Left forelimb (tissue), 1 donor: ENCODE measurements at places on chromosomes 12 and 14.

- DNase-seq, result no peak
Measured at GRCh38 chr12:71786829-71787228, 32.2 kb downstream of the RAB21 start.

DNA sequence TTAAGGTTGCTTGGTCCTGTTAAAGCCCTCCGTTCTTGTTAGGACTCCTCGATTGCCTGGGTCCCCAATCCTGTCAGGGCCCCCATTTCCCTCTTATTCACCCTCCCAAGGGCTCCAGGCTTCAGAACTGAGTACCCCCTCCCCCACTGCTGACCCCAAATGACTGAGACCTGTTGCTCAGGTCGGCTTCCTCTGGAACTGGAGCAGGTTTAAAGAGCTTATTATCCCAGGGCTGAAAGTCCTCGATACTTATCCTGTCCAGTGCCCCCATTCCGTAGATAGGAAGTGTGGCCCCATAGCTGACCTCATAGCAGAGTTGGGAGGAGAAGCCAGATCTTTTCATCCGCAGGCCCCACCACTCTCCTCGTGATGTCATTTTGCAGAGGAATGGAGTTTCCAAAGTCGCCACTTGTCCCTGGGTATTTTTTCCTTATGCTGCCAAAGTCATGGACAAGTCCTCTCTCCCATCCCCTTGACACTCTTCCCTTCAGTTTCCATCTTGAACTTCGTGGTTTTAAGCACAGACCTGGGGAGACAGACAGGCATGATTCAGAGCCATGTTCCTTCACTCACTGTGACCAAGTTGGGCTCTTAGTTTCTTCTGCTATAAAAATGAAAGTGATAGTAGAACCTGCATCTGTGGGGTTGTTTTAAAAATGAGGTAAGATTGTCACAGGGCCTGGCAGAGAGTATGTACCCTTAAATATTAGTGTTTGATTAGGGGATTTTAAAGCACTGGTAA, 1.2 kb downstream of the USP30 start:
- no peak for DNase-seq

GRCh38 chr14:88034076-88034475, 29.1 kb downstream of the GPR65 start:
- no peak for DNase-seq

GRCh38 chr14:75972801-75973421, 8.9 kb downstream of the TGFB3 start:
- peak; percentile 17 for DNase-seq

DNA sequence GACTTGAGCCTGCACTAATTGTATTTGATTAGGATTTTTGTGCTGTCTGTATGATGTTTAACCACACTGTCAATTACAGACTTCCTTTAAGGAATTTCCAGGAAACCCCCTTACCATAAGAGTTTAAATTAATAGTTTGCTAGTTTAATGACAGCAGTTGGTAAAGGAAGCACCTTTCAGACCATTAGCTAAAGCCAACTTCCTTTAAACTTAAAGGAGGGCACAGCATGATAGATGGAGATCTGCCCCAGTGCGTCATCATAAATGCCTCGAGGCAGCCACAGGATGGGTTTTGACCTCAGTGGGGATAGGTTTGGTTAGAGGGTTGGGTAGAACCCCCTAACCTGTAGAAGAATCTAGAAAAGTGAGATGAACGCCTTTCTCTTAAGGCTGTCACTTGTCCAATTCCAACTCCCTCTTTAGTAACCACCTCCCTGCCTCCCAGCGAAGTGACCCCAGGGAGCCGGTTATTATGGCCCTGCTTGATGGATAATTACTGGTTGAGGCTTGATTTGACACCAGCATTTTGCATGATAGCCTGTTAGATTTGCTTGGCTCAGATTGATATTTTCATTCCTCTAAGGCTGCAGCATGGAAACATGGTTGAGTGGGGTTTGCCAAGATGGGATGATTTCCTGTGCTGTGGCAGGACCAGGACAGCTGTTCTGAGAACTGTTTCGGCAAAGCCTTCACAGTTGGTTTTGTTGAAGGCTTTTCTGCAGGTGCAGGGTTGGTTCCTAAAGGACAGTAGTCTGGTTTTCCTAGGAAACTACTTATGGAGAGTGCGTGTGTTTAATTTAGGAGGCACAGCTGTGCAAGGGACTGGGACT, 62.7 kb downstream of the CHST11 start:
- no peak for DNase-seq

DNA sequence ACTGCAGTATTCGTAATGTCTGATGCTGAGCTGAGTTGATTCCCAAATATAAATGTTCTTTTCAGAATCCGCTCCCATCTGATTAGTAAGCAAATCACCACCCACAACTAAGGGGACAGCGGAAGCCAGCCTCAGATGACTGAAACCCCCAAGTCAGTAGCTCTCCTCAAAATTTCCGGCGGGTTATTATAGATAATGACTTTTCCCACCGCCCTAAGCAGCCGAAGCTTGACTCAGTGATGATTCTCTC, 469 bp upstream of the LRFN5 start:
- no peak for DNase-seq

- no peak for DNase-seq
Measured at GRCh38 chr12:34054938-34055337, 32.6 kb downstream of the ALG10 start.

DNA sequence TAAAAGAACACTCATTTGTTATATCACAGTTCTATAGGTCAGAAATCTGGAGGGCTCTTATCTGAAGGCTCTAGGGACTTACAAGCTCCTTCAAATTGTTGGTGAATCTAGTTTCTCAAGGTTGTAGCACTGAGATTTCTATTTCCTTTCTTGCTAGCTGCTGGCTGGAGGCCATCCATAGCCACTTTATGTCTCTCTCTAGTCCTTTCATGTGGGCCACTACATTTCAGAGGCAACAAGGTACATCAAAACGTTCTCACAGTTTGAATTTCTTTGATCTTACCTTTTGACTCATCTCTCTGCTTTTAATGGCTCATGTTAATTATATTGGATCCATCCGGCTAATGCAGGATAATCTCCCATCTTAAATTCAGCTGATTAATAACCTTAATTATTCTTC, 286.8 kb downstream of the DIO2 start:
- DNase-seq, result no peak

- DNase-seq, result no peak
Measured at GRCh38 chr12:68352067-68352466, 19.9 kb upstream of the MDM1 start.

DNA sequence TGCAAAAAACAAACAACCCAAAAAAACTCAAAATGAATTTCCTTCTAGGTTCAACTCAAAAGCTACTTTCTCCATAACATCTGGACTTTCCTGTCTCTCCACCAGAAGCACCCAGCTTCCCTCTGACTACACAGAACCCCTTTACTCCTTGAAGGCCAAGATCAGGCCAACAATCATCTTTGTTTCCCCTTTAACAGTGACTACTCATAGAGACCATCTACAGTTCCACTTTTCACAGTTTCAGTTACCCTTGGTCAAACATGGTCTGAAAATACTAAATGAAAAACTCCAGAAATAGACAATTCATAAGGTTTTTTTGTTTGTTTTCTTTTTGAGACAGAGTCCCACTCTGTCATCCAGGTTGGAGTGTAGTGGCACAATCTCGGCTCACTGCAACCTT, 11.8 kb downstream of the GCH1 start:
- no peak for DNase-seq

DNA sequence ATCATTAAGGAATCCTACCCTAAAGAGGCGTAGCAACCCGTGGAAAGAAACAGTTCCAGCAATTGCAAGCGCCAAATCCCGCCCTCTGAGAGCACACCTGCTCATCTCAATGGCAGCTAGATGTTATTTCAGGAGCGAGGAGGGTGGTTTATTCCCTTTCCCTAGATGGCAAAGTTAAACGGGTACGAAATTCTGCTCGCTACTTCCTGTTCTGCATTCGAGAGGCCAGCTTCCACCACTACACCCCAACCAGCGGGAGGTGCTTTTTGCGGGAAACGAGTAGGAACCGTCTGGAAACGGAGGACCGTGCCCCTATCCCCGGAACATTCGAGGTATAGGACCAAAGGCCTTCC, 536 bp downstream of the VPS29 start:
- DNase-seq, result no peak

- DNase-seq, result no peak
Measured at GRCh38 chr12:96776908-96777307, 130.1 kb upstream of the NEDD1 start.

GRCh38 chr12:106234449-106234848, 13.4 kb downstream of the CKAP4 start:
- DNase-seq, result no peak

DNA sequence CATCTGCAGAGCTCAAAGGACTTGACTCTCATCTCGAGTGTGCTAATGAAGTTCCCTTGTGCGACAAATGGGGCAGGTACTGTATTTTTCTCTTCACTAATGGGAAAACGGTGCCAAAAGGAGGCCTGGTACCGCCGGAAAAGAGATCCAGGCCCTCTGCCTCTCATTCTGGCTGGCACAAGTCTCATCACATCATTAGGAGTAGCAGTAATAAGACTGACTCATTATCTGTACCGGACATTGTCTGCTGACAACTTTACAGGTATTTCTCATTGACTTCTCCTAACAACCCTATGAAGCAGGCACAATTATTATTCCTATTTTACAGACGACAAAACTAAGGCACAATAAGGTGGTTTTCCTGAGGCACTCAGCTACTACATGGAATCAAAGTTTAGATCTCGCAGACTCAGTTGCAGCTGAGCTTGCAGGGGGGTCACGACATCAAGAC, 668 bp downstream of the APPL2 start:
- DNase-seq, result no peak

DNA sequence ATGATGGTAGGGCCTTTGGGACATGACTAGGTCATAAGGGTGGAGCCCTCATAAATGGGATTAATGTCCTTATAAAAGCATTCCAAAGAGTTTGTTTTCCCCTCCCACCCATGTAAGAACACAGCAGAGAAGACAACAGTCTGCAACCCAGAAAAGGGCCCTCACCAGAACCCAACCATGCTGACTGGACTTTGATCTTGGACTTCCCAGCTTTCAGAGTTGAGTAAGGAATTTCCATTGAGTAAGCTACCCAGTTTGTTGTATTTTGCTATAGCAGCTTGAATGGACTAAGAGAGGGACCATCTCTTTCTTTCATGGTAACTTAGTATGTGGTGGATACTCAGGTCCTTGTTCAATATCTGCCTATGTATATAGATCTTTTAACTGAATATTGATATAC, 2.9 kb upstream of the SPX start:
- DNase-seq, result no peak

DNA sequence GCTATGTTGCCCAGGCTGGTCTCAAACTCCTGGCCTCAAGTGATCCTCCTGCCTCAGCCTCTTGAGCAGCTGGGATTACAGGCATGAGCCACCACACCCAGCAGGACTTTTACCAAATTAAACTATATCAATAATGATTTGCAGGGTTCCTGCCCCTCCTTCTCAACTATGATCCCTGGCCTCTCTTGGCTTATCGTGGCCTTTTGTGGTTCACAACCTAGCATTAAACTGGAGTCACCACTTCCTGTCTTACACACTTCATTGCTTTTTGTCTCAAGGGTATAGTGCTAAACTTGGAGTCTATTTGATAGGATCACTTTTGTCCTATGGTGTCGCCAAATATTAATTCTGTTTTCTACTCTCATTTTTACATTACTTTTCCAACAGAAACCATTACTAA, 64.5 kb downstream of the SEC23A start:
- no peak for DNase-seq

GRCh38 chr12:108194585-108194984, 65.5 kb downstream of the WSCD2 start:
- no peak for DNase-seq

GRCh38 chr12:28035500-28035899, 63.0 kb upstream of the PTHLH start:
- DNase-seq, result no peak

DNA sequence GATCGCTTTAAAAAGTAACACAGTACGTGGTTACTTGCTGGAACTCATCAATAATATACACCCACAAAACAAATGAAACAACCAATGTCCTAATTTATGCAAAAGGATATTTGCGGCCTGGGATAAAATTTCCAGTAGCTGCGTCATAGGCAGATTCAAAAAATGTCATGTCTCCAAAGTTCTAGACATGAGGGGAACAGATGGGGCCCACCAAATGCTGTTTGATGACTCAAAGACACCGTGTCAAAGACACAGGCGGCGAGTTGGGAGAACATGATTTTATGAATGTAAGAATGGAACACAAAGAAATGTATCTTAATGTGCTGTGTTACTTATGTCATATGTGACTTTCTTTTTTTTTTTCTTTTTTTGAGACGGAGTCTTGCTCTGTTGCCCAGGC, 34.3 kb upstream of the NCOR2 start:
- no peak for DNase-seq

- no peak for DNase-seq
Measured at GRCh38 chr14:73474952-73475351, 15.8 kb upstream of the RIOX1 start.

GRCh38 chr14:41072776-41073175, 533.9 kb upstream of the LRFN5 start:
- no peak for DNase-seq

- no peak for DNase-seq
Measured at GRCh38 chr12:94760786-94761185, 110.4 kb upstream of the TMCC3 start.

DNA sequence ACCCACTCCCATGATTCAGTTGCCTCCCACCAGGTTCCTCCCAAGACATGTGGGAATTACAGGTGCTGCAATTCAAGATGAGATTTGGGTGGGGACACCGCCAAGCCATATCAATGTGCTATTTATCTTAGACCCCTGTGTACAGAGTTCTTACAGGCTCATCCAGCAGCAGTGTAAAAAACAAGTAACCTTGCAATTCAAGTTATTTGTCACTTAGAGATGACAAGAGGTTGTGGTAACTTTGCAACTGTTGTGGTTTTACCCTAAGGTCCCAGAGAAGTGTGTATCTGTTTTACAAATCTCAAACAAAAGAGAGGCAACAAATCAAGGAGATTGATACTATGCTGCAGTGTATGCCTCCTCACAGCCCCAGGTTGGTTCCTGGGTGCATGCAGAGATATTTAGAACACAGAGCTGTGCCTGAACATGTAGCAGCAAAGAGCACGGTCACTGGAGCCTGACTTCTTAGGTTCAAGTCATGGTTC, 11.5 kb upstream of the HELB start:
- DNase-seq, result no peak

DNA sequence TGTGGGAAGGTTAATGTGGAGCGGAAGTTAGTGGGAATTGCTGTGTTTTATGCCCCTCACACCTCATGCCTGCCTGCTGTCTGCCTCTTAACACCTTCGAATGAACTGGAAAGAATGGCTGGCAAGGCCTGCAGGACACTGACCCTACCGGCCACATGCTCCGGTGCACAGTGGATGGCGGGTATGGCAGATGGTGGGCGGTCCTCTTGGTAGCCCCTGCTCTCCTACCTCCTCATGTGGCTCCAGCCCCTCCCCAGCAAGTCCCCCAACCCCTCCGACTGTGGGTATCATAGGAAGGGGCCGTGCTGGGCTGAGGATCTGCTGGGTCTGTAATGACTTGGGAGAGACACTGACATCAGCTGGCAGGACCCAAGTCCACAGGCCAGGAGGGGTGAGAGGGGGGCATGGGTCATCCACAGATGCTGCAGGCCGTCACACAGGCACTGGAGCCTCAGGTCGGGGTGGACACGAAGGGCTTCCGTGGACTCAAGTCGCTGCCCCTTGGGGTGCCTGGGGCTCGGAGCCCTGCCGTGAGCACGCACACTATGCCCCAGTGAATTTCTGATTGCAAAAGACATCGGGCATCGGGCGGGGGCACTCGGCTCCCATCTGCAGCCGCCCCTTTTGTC, 77.4 kb downstream of the KIF26A start:
- no peak for DNase-seq
